ENCODE measurements at places on chromosomes 1 and 21.
A peak's percentile ranks its signal among the peaks of the same experiment; 100 is the strongest.

GRCh38 chr1:215824245-215824644 is 257.1 kb downstream of the KCTD3 start:
- no peak for DNase-seq

DNA sequence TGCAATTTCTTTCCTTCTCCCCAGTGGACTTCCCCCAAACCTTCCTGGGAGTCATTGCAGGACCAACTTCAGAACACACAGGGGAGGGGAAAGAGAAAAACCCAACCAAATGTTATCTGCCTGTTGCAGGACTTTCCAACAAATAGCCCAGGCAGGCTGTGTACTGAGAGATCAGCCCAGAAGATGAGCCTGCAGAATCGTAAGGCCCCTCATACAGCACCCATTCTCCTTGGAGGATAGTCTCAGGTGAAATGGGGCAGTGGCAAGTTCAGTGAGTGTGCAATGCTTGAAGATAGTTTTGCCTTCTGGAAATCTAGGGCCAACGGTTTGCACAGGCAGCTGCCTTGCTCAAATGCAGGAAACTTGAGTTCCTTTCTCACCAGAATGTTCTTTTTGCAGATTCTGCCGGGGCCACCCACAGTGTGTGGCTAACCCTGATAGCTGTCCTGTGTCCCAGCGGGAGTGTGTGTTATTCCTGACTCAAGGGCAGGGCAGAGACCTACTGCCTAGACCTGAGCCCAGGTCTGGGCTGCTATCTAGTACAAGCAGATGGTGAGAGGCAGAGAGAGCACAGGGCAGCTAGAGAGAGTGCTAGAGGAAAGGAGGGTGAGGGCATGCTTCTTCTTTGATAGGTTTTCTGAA is 48.8 kb downstream of the GADD45A start:
- no peak for DNase-seq

- DNase-seq = no peak
Observed at GRCh38 chr1:199701726-199702125, 325.8 kb upstream of the NR5A2 start.

DNA sequence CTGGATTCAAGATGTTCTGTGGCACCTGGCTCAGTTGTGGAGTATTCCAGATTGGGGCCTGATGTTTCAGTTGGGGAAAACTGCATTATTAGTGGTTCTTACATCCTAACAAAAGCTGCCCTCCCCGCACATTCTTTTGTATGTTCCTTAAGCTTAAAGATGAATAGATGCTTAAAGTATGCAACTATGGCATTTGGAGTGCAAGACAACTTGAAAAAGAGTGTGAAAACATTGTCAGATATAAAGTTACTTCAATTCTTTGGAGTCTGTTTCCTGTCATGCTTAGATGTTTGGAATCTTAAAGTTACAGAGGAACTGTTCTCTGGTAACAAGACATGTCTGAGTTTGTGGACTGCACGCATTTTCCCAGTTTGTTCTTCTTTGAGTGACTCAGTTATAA is 7.2 kb downstream of the FPGT start:
- no peak for DNase-seq

- DNase-seq = no peak
Observed at GRCh38 chr1:152622803-152623202, at the start of gene LCE3A. LCE3A (minus strand) TSS chr1:152623103; CDS start chr1:152623103, 0 bp downstream.

DNA sequence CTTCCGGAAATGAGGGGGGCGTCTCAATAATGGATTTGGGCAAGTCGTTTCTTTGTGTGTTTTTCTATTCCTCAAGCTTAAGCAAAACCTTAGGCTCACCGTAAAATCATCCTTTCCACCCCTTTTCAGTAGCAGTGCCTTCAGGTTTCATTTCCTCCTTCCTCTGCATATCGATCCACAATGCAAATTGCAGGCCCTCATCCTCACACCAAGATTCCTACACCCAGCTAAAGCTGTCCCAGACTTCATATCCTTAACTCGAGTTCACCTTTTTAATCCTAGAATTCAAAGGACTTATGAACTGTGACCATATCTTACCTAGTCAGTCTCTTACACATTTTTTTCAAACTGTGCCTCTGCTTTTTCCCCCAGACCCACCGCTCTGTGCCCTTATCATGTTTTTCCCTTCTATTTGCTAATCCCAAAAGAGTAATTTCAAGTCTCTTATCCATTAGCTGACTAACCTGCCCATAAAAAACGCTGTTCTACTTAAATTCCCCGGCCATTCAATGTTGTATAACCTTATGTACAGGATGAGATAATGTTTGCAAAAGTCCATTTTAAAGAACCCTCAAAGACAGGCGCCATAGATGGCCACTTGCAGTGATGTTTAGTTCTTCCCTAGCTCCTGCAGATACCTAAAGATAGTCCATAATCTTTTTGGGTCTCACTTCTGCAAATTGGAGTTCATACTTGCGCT is 1.5 kb downstream of the AKIRIN1 start:
- no peak for DNase-seq

DNA sequence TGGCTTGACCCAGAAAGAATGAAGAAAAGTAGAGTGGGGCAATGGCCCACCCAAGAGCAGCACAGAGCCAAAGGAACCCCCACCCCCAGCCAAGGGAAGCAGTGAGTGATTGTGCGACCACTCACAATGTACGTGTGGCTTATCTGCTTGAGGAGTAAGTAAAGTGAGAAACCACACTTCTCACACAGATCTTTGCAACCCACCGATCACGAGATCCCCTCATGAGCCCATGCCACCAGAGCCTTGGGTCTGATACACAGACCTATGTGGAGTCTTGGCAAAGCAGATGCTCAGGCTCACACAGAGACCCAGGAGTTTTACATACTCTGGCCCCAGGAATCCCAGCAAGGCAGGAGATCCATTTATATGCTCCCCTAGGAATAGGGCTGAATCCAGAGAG is 14.0 kb upstream of the SLC9C2 start:
- no peak for DNase-seq

DNA sequence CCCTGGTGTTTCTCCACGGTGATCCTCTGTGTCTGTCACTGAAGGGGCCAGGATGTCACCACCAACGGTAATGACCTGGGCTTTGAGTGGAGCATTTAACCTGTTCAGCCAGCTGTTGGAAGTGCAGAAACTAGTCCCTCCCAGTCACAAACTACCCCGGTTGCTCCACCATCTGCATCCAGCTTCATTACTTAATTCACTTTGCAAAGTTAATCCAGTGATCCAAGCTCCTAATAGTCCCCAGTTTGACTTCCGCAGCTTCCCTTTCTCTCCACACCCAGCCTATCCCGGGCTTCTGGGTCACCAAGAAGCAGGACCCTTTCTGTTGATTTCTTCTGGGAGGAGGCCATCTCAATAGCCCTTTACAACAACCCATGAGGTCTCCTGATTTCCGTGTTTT is 63.5 kb downstream of the MDM4 start:
- no peak for DNase-seq

- DNase-seq = no peak
Observed at GRCh38 chr1:155294520-155295182, 6.6 kb downstream of the PKLR start.

DNA sequence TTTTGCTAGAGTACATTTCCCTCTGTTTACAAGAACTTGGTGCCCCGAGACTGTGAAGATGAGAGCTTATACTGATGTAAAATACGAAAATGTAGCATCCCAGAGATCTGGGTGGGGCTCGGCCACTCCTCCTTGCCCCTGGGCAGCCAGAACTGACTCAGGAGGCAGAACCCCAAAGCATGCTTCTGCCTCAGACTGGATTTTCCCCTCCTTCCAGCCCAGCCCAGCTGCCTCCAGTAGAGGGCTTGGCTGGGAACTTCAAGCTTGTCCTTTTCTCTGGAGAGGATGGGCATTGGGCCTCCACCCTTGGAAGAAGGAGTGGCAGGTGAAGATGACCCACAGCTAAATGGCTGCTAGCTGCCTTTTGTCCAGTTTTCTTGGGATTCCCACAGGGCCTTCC is 24.3 kb upstream of the BTG2 start:
- no peak for DNase-seq

GRCh38 chr1:217574265-217574949 is 56.5 kb downstream of the GPATCH2 start:
- DNase-seq = no peak

- no peak for DNase-seq
Observed at GRCh38 chr1:55535724-55536544, 320.8 kb upstream of the USP24 start.

DNA sequence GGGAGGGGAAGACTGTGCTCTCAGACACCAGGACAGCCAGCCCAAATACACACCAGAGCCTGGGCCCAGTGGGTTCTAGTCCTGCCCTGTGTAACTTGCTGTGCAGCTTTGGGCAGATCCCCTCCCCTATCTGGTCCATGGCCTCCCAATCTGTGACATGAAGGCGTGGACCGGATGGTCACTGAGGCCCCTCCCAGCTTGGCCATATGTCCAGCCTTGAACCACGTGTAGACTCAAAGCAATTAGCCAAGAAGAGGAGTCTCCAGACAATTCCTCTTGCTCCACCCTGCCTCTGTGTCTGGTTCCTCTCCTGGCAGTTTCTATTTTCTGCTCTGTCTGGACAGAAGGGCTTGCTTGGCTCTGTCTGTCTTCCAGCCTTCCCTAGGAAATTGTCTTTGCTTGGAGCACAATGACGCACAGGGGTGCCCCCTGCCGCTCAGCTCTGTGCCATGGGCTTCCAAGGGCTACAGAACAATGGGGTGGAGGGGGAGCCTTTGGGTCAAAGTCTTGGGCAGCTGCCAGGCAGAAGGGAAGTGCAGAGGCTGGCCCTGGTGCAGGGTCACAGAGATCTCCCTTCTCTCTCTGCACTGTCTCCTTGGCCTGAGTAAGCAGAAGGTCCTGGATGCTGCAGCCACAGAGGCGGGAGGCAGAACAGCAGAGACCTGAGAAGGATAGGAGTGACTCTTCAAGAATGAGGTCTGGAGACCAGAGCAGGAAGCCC is 66.1 kb downstream of the TENT5C start:
- DNase-seq = peak; percentile 38

DNA sequence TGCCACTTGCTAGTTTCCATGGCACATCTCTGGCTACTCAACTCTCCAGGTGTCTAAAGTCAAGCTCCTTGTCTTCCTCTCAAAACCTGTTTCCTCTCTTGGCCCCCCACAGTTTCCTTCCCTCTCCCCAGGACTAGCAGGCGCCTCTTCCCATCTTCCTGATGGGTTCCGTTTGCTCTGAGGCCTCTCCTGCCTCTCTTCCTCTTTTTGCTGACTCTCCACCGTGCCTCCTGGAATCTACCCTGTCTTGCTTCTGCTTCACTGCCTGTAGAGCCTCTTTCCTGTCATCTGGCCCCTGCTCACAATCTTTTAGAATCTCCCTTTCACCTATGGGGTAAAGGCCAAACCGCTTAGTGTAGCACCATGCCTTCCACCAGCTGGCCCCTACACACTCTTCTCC is 21.8 kb upstream of the LHX4 start:
- DNase-seq = no peak

GRCh38 chr1:41356752-41357151 is 4.5 kb upstream of the FOXO6 start:
- no peak for DNase-seq

DNA sequence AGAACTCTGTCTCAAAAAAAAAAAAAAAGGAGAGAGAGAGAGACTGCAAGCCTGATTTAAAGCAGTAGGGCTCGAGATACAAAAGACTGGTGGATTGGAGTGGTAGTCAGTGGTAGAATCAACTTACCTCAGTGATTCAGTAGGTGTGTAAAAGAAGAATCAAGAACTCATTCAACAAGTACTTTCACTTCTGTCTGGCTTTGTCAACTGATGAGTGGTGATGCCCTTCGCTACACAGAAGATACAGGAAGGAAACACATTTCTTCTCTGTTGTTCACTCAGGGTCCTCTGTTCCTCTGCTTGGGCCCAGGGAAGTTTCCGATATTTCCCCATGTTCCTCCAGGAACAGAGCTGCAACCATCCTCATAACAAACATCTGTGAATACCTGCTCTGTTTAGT is 68.6 kb upstream of the COG2 start:
- no peak for DNase-seq

DNA sequence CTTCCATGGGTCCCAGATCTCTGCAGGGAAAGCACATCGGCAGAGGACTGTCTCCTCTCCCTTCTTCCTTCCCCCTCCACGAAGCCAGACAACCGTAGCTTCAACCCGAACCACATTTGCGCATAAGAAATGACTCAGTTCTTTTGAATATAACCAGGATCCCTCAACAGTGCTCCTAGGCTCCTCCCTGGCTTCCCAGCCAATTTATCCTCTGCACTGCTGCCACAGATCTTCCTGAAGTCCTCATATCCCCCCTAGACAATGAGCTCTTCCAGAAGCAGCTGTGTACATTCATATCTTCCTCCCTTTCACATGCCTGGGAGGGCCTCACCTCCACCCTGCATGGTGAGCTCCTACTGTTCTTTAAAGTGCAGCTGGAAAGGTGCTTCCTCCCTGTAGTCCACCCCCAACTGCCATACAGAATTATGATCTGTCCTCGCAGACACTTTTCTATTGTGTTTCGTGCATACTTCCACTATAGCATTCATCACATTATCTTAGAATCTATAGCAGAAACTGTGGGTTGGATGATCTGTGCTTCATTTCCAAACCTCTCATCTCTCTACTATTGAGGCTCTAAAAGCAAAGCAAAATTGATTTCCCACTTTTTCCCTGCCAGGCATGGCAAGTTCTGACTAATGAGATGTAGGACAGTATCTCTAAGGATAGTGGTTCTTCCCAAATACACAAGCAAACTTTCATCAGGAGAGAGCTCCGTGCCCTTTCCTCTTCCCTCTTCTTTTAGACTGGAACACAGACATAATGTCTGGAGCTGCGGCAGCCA is 179.3 kb upstream of the HMGB4 start:
- no peak for DNase-seq

DNA sequence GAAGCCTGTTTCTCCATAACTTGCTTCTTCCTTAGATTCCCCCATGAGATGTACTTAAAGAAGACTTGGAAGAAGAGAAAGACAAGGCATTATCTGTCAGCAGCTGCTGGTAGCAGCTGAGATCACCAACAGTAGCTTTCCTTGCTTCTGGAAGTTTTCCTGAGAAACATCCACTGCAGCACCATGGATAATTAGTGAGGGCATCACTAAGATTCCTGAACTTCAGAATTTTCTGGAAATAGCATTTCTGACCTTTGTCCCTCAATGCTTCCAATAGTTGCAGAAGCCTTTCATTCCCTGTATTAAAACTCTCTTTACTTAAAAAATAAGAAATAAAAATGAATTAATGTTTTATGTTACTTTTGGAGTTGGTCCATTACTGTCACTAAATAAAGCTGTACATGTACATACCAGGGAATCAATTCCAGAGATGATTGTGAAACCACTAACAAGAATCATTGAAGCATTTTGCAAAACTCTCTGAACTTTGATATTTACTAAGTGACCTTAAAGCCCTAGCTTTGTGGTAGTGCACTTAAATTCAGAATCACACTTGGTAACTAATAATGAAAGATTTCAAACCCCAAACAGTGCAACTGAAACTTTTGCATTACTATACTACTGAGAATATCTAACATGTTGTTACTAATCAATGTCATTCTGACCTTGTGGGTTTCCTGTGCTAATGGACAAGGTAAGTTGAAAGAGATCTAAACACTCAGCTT is at the start of gene CFHR4:
Gene CFHR4 (plus strand): TSS at position 538 of the 725 bp plus-strand sequence. CDS start 99 bp downstream, at position 637.
- no peak for DNase-seq
